ENCODE measurements at places on chromosomes 6 and 20. TPM values are rescaled to one million over a fixed set of nuclear protein-coding genes. Genes with fewer than 3 reads are reported as not detected.

SLC16A10 gene
- total RNA-seq: 32.2 TPM

HSD17B8 gene
- 24.7 TPM for total RNA-seq

SRMS gene
- total RNA-seq: not detected

ANKEF1 gene
- total RNA-seq: 1.8 TPM

DNA sequence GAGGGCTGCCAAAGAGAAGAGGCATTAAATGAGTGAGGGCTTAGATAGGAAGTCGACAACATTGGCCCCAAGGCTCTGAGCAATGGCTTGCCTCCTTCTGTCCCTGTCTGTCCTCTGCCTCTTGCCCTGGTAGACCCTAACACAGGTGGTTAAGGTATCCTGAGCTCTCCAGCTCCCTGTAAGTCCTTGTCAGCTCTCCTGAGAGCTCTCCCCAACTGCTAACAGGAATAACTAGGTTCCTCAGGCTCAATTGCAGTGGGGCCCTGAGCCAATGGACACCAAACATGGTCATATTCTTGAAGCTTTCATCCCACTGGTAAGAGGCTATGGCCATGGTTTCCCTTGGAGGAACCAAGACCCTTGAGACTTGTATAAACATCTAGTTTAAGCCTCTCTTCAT is 5.0 kb upstream of the CPNE1 start:
- no peak for DNase-seq

SLC17A1 gene
- total RNA-seq: not detected

GRCh38 chr6:16419636-16420336 is 181.4 kb downstream of the GMPR start:
- DNase-seq: no peak

Measured in tongue (tissue), 3 donors.